ENCODE measurements at places on chromosomes 1 and 21. TPM values are rescaled to one million over a fixed set of nuclear protein-coding genes. Genes with fewer than 3 reads are reported as not detected.

The TMEM51 gene
- total RNA-seq = 5.2 TPM

The SLAMF6 gene
- total RNA-seq = not detected

The ZFP69 gene
- total RNA-seq = 2.4 TPM

The GNG4 gene
- total RNA-seq = 0.16 TPM

The LAD1 gene
- 0.16 TPM for total RNA-seq

The TIAM1 gene
- 0.32 TPM for total RNA-seq

The KCNT2 gene
- total RNA-seq = 0.13 TPM

The PCAT6 gene
- total RNA-seq = not detected

The MYCL gene
- 0.16 TPM for total RNA-seq

The ST6GALNAC3 gene
- 25.1 TPM for total RNA-seq

The PKN2 gene
- total RNA-seq = 21.0 TPM

The ZBTB18 gene
- total RNA-seq = 29.6 TPM

The NBPF6 gene
- not detected for total RNA-seq

The PRELP gene
- total RNA-seq = not detected

The BATF3 gene
- total RNA-seq = 1.0 TPM

The BMP8A gene
- 0.19 TPM for total RNA-seq

The TAF5L gene
- total RNA-seq = 20.6 TPM

The CSF1 gene
- total RNA-seq = 6.3 TPM

The RXRG gene
- not detected for total RNA-seq

The SPRR2F gene
- not detected for total RNA-seq

The TMEM82 gene
- not detected for total RNA-seq

The SH2D1B gene
- total RNA-seq = not detected

The IBA57 gene
- total RNA-seq = 7.4 TPM

The PRAMEF33 gene
- not detected for total RNA-seq

The LCE1C gene
- total RNA-seq = not detected

The MFAP2 gene
- total RNA-seq = 40.3 TPM

The ZNF593OS gene
- total RNA-seq = not detected

The SPOCD1 gene
- total RNA-seq = 2.8 TPM

The LCE1D gene
- not detected for total RNA-seq

The PTPRC gene
- total RNA-seq = not detected

The IGSF3 gene
- total RNA-seq = 0.49 TPM

The CCDC185 gene
- total RNA-seq = not detected

The C4BPA gene
- not detected for total RNA-seq

The CATSPERE gene
- total RNA-seq = 1.3 TPM

The ITLN2 gene
- not detected for total RNA-seq

The GJA4 gene
- 2.6 TPM for total RNA-seq

The LRRC52 gene
- not detected for total RNA-seq

The KIF17 gene
- 19.1 TPM for total RNA-seq

The MEGF6 gene
- total RNA-seq = 30.8 TPM

The ARHGEF16 gene
- 0.94 TPM for total RNA-seq

The SPRR2B gene
- total RNA-seq = not detected

The AURKAIP1 gene
- 101 TPM for total RNA-seq

The SAMD11 gene
- not detected for total RNA-seq

The TRAF3IP3 gene
- total RNA-seq = not detected

The LRRC7 gene
- 0.19 TPM for total RNA-seq

The PGLYRP4 gene
- not detected for total RNA-seq

The HMGCS2 gene
- not detected for total RNA-seq

The GBP6 gene
- total RNA-seq = not detected

The NGF gene
- total RNA-seq = 0.13 TPM

The TGFBR3 gene
- total RNA-seq = 22.3 TPM
